Glutamatergic neuron (in vitro differentiated cells): ENCODE measurements at places on chromosomes 2 and 18.
A peak's percentile ranks its signal among the peaks of the same experiment; 100 is the strongest.

- DNase-seq = no peak
Measured at GRCh38 chr2:3461801-3462492, 57.4 kb downstream of the ADI1 start.

GRCh38 chr2:9547262-9547991 lies 8.2 kb downstream of the ADAM17 start:
- no peak for DNase-seq

DNA sequence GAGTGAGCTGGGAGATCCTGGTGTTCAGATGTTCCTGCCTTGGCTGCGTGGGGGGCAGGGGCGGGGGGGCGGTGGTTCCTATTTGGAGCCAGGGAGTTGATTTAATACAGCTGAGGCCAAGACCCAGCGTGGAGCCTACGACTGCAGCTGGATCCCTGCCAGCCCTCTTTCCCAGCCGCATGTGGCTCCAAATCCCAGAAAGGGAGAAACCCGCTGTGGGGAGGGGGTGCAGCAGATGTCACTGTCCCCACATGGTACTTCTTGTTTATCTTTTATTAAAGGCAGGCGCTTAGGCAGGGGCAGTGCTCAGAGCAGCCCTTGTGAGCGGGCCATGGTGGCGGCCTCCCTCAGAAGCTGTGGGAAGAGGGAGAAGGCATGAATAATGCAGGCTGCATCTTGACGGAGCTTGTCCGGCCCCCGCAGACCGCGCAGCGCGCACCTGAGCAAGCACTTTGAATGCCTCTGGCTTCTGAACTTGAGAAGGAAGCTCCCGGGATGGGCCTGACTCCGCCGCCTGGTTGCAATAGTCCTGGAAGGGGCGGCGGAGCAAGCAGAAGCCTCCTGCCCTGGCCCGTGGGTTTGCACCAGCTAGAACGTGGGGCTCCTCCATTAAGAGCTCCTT lies 112.1 kb downstream of the GLI2 start:
- peak; percentile 33 for DNase-seq

DNA sequence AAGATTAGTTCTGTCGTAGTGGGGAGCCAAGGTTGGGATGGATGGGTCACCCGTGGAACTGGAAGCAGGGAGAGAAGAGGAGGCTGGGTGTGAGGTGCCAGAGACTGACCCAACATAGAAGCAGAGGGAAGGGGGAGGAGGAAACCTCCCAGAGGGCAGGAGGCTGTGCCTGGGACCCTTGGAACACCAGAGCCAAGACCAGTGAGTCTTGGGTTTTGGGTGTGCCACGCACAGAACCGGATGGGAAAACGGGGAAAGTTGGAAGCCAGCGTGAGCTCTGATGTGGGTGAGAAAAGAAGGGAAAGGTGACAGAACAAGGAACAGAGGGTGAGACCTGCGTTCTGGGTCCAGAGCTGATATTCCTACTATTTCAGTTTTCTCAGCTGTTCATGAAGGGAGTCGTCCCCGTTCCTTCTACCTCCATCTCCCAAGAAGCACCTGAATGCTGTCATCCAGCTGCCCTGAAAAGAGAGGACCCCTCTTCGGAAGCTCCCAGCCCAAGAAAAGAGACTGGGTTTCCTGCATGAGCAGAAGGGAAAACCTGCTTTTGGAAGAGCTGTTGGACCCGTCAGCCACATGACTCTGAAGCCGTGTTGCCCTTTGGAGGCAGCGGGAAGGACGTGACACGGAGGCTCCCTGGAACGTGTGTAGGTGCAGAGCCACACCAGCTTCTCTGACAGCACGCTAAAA lies 250.1 kb downstream of the NDUFA10 start:
- no peak for DNase-seq

DNA sequence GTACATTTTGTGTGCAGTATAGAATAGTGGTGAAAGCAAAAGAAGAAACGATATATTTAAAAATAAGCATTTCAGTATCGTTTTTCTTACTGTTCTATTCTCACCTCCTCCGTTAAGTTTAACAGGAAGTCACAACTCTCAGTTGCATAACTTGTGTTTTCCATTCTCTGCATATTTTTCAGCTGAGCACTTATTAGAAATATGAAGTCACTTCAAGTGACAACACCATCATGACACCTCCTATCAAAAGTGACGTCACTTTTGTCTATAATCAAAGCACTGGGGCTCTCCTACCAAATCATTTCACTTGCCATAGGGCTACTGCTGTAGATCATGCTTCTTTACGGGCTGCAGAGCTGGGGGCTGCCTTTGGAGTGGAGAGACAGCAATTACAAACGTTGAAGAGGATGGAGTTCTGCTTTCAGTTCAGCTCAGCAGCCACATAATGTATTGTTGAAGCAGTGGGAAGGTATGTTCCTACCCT lies 36.3 kb downstream of the STAT4 start:
- no peak for DNase-seq

DNA sequence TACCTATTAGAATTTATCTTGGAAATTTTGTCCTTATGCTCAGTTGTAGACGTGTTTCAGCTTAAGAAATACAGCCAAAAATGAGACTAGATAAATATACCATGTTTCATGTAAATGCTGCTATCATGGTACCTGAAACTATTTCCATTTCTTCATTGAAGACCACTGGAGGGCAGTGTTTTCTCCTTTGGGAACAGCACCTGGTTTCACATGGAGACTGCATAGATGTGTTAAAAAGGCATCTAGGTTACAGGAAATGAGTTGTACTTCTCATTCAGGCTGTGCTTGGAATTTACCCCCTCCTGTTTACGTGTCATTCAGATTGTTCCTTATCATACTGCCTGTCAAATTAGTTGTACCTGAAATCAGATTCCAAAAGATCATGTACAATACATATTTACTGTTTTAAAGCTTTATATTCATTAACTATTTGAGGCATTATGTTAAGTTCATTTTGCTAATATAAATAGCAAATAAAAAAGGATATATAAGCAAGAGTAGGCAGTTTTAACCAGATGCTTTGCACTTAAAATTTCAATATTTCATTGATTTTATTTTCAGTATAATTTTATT lies 57.3 kb upstream of the PSMD14 start:
- DNase-seq = no peak

- DNase-seq = no peak
Measured at GRCh38 chr2:38818565-38818964, 40.6 kb downstream of the GEMIN6 start.

DNA sequence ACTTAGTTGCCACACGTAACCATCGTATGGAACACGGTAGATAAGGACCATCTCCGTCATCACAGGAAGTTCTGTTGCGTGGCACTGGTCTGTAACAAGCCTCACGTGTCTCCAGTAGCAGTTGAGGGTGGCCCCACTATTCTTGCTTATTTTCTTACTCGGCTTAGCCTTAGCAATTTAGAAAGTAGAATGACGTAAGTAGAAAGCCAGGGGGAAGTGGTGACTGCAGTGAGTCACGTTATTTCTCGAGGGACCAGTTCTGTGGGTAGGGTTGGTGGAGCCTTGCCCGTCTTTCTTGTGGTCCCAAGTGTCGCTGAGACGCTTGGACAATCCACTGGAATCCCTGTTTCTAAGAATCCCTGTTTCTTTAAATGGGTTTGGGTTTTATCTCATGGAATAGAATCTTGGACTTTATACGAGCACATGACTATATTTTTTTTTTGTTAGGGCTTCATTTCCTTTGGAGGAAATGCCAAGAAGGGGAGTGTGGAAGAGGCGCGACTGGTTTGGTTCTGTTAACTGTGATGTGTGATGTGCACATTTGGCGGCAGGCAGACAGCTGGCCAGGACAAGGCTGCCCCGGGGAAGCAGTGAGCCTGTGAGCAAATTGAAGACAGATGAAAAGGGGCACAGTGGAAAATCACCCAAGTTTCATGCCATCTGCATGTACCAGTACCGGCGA lies 96.2 kb downstream of the CABLES1 start:
- no peak for DNase-seq

GRCh38 chr2:23624378-23624777 lies 239.4 kb downstream of the KLHL29 start:
- peak; percentile 52 for DNase-seq

GRCh38 chr2:190408538-190409271 lies 550 bp downstream of the MFSD6 start:
- peak; percentile 61 for DNase-seq

DNA sequence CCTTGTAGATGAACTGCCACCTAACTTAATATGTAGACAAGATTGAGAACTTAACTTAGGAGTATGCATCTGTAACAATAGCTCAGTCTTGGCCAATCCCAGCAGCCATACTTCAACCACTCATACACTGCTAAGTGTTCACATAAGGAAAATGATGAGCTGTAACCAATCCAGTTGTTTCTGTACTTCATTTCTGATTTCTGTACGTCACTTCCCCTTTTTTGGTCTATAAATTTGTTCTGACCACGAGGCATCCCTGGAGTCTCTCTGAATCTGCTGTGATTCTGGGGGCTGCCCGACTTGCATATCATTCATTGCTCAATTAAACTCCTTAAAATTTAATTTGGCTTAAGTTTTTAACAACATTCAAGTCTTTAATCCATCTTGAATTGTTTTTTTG lies 6.4 kb downstream of the SH3YL1 start:
- no peak for DNase-seq

DNA sequence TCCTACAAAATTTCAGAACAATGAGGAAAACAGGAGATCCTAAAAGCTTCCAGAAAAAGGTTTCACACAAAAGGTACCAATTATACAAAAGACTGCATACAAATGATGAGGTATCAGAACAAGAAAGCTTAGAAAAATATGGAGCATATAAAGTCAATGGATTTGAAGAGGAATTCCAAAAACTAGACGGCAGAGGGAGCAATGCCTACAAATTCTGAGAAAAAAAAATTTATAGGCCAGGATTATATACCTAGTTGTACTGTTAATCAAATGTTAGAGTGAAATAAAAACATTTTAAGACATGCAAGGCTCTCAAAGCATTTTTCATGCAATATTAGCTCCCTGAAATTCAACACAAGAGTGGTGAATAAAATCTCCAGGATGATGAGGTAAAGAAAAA lies 106.2 kb downstream of the ZRANB3 start:
- no peak for DNase-seq

- no peak for DNase-seq
Measured at GRCh38 chr18:79930020-79930642, 21.3 kb downstream of the SLC66A2 start.

DNA sequence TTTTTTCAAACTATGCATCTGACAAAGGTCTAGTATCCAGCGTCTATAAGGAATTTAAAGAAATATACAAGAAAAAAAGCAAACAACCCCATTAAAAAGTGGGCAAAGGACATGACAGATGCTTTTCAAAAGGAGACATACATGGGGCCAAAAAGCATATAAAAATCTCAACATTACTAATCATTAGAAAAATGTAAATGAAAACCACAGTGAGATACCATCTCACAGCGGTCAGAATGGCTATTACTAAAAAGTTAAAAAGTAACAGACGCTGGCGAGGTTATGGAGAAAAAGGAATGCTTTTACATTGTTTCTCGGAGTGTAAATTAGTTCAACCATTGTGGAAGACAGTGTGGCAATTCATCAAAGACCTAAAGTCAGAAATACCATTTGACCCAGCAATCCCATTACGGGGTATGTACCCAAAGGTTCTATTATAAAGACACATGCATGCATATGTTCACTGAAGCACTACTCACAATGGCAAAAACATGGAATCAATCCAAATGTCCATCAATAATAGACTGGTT lies 643.1 kb upstream of the LRRTM1 start:
- DNase-seq = no peak
